NCI-H1048 (cell line): ENCODE measurements at places on chromosomes 7 and 10.
A peak's percentile ranks its signal among the peaks of the same experiment; 100 is the strongest.

- DNase-seq: no peak
Observed at GRCh38 chr10:132563485-132564248, 26.1 kb downstream of the INPP5A start.

- no peak for DNase-seq
Observed at GRCh38 chr7:155274633-155275355, 22.9 kb upstream of the INSIG1 start.

DNA sequence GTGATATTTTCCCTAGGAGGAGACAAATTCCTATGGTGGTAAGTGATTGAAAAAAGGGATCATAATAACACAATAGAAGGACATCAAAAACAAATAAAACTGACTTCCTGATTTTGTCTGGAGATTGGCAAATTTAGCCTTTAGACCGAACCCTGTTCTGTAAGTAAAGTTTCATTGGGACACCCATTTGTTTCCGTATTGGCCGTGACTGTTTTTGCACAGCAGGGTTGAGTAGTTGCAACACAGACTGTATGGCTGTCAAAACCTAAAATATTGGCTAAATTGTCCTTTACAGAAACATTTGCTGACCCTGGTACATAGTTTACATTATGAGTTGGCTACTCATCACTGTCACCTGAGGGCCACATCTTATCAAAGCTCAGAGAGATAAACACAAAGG is 168.6 kb downstream of the PRKCQ start:
- DNase-seq: no peak

DNA sequence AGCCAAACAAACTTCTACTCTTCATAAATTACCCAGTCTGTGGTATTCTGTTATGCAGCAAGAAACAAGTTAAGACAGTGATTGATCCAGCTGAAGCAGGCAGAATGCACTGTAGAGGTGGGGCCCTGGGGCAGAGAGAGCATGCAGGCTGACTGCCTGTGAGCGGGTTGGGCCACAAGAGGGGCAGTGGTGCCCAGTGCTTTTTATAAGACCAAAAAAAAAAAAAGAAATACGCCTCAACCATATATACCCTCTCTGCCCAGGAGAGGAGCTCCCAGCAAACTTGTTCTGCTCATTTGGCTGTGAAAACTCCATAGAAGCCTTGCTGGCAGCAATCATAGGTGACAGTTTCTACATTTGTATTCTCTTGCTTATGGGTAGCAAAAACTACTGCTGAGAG is 104.7 kb downstream of the SORBS1 start:
- no peak for DNase-seq

GRCh38 chr7:34057956-34058355 is 152.6 kb downstream of the BMPER start:
- no peak for DNase-seq

DNA sequence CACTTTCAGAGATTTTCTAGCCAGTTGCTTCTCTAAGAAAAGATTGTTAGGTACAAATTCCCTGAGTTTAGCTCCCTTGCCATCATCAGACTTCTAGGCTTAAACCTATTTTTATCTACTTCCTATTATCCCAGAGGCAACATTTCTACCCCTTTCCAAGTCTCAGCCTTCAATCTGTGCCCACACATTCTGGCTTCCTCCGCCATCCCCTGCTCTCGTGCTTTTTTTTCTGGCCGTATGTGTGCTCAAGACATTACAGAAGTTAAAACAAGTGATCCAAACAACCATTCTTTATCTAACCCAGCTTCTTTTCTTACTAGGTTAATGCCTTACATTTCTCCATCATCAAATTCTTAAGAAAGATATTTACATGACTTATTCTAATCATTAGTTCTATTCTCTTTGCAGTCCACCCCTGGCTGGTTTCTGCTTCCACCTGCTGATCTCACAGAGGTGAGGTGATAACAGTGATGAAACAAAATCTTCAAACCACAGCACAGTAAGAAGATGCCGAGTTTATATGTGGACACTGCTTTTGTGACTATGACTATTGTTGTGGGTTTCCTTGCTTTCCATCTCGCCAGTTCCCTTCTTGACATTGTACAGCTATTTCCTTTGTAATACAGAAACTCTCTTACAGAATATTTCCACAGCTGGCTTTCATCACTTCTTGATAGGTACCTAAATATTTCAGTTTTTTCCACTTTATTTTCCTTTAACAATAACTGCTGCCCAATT is 18.3 kb upstream of the CDK6 start:
- no peak for DNase-seq

DNA sequence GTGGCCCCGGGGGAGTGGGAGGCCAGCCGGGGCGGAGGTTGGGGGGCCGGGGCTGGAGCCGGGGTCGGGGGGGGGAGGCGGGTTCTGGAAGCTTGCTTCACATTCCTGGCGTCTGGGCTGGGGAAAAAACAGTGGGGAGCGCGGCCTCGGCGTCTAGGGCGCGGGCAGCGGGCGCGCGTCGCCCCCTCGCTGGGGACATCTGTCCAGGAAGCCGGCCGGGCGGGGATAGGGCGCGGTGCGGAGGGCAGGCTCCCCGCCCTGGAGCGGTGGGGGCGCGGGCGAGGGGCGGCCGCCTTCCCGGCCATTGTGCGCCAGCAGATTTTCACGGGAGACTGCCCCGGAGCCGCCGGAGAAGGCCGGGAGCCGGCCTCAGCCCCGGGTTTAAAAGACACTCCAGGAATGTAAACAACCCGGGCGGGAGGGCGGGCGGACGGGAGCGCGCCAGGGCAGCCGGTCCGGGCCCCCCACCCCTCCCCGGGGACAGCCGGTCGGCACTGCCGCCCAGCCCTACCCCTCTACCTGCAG is 1.4 kb downstream of the ZMIZ1 start:
- no peak for DNase-seq

GRCh38 chr7:152858761-152859160 is 99.2 kb downstream of the ACTR3B start:
- no peak for DNase-seq

- DNase-seq: no peak
Observed at GRCh38 chr10:1354809-1355710, 298.9 kb downstream of the WDR37 start.

DNA sequence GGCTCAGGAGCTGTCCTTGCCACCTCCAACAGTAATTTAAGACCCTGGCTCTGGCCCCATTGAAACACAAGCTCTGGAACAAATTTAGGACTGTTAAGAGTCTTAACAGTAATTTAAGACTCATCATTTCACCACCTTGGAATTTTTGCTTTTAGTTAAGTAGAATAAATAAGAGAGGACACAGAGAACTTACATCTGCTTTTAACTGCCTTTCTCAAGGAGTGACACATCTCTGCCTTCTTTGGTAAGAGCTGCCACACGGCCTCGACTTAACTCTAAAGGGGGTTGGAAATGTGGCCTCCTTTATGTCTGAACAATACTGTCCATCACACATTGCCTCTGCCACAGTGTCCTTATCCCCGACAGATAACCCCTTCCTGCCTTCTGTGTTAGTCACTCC is 77.9 kb downstream of the HERPUD2 start:
- no peak for DNase-seq

DNA sequence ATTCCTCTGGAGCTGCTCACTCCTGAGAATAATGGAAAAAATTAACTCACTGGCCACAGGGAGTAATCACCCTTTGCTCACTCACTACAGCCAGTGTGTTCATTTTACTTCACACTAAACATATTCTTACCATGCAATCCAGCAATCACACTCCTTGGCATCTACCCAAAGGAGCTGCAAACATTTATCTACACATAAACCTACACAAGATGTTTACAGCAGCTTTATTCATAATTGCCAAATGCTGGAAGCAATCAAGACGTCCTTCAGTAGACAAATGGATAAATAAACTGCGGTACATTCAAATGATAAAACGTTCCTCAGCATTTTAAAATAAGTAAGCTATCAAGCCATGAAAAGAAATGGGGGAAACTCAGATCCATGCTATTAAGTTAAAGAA is 34.2 kb upstream of the POM121L12 start:
- no peak for DNase-seq

- no peak for DNase-seq
Observed at GRCh38 chr7:42189535-42189934, 47.5 kb downstream of the GLI3 start.

GRCh38 chr10:101576211-101576863 is 11.7 kb downstream of the POLL start:
- no peak for DNase-seq

- DNase-seq: no peak
Observed at GRCh38 chr10:117222976-117223692, 17.8 kb upstream of the SLC18A2 start.

DNA sequence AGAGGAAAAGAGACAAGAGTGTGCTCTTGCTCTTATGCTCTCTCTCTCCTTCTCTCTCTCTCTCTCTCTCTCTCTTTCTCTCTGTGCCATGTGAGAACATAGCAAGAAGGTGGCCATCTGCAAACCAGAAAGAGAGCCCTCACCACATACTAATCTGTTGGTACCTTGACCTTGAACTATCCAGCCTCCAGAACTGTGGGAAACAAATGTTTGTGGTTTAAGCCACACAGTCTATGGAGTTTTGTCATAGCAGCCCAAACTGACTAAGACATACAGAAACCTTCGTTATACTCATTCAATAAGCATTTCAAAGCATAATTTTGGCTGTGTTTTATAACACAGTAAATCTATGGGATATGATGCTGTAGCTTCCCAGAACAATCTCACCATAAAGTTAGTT is 56.4 kb upstream of the PLPP4 start:
- no peak for DNase-seq

DNA sequence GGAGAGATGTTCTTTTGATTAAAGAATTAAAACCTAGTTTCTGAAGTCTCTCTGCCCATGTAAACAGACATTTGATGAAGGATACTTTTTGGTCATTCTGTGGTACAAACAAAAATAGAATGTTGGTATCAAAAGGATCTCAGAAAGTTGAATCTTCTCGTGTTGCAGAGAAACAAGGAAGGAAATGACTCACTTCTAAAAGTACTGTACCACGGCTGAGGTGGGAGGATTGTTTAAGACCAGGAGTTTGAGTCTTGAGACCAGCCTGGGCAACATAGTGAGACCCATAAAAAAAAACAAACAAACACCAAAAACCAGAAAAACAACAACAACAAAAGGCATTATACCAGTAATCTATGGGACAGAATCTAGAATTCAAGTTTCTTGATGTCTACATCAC is 69.7 kb downstream of the PRSS58 start:
- no peak for DNase-seq

DNA sequence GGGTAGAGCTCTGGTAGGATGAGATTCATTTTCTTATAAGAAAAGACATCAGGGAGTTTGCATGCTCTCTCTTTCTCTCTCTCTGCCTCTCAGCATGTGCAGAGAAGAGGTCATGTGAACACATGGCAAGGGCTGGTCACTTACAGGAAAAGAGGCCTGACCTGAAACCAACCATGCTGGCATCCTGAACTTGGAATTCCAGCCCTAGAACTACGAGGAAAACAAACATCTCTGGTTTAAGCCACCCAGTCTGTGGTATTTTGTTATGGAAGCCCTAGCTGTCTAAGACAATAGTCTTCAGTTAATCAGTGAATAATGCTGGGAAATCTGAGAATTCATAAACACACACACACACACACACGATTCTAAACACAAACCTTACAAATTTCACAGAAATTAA is 1104.2 kb upstream of the LRRN3 start:
- no peak for DNase-seq

GRCh38 chr7:34491899-34492298 is 166.1 kb upstream of the NPSR1 start:
- no peak for DNase-seq

DNA sequence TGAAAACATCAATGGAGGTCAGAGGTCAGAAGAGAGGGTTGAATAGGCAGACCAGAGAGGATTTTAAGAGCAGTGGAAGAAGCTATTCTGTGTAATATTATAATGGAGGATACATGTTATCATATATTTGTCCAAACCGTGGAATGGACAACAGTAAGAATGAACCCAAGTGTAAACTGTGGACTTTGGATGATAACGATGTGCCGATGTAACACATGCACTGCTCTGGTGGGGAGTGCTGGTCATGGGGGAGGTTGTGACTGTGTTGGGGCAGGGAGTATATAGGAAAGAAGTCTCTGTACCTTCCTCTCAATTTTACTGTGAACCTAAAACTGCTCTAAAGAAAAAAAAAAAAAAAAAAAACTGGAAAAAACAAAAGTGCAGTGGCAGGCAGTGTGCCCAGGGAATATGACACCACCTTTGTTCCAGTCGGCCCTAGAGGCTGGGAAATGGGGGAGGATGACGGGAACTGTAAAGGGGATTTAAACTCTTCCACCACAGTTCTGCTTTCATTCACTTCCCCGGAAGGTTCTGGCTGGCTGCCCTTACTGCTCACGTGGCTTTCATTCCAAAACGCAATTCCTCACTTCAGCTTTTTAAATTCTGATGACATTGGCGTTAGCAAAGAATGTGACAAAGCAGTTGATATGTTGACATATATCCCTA is 113.7 kb upstream of the ANKRD1 start:
- DNase-seq: peak; percentile 2

DNA sequence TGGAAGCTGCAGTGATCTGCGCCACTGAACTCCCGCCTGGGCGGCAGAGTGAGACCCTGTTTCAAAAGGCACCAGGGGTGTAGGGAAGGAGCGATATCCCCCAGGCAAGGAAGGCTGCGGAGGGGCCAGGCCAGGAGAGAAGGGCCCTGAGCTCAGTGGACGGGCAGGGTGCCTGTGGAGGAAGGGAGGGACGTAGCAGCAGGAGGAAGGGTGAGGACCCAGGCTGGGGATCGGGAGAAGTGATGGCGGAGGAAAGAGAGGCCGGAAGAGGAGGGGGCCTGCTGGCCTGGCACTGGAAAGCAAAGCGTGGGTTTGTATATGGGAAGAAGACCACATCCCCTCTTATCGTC is 45.6 kb downstream of the ALOX5 start:
- DNase-seq: no peak

DNA sequence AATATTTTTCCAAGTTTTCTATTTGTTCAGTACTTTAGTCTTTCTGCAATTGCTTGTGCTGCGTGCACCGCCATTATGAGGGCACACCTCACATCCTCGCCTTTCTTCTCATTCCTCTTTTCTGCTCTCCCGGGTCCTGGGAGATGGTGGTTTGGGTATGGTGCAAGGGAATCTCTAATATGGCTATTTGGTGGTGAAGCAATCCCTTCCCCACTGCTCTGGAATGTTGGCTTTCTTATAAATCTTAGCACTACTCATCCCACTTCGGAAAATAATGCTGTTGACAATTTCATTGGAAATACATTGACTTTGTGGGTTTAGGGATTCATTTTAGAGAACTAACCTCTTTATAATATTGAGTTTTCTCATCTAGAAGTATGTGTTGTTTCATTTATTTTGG is 1.9 kb upstream of the GCK start:
- DNase-seq: no peak

GRCh38 chr7:149205690-149206381 is 10.5 kb downstream of the ZNF282 start:
- DNase-seq: no peak

DNA sequence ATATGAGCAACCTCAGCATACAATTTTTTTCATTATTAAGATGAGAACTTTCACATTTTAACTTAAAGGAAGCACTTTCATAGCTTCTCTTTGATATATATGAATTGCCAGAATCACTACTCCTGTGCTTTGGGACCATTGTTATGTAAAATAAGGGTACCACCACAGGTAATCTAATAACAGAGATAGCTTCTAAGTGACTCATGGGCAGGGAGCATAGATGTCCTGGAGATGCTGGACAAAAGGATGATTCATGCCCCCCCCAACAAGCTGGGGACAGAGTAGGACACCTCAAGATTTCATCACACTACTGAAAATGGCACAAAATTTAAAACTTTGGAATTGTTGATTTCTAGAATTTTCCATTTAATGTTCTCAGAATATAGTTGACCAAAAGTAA is 641.1 kb downstream of the PCDH15 start:
- no peak for DNase-seq

GRCh38 chr10:119289227-119289920 is 82.0 kb downstream of the GRK5 start:
- DNase-seq: no peak
